ENCODE measurements at places on chromosomes 16 and 17.
A peak's percentile ranks its signal among the peaks of the same experiment; 100 is the strongest.

GRCh38 chr16:88558457-88559442 lies 11.5 kb upstream of the ZC3H18 start:
- H3K4me3 ChIP-seq: no peak overlapping the region
- H3K36me3 ChIP-seq: no peaks in the 10 kb centered on the region
- no peak for DNase-seq
- no peaks in the 10 kb centered on the region for H3K4me1 ChIP-seq

- H3K4me1 ChIP-seq: no peaks in the 10 kb centered on the region
- H3K36me3 ChIP-seq: no peaks in the 10 kb centered on the region
- peak; percentile 27 for DNase-seq
- H3K27ac ChIP-seq: no peak overlapping the region
These were observed 55.2 kb downstream of the ARSG start for GRCh38 chr17:68346448-68346847.

- no peaks in the 10 kb centered on the region for H3K27me3 ChIP-seq
- no peaks in the 10 kb centered on the region for H3K4me1 ChIP-seq
- H3K36me3 ChIP-seq: no peaks in the 10 kb centered on the region
- H3K4me3 ChIP-seq: peak within 1 kb of the TSS; percentile 57
- peak; percentile 39 for DNase-seq
These were observed at the start of gene PLCG2 for GRCh38 chr16:81778861-81779535. Gene PLCG2, plus strand, starts transcription at chr16:81779291. Its CDS starts 6,699 bp downstream, at chr16:81785990.

- peaks cover 22% of the 10 kb centered on the region for H3K36me3 ChIP-seq
- peak; percentile 31 for DNase-seq
- no peaks in the 10 kb centered on the region for H3K4me1 ChIP-seq
- no peak overlapping the region for H3K4me3 ChIP-seq
- H3K27me3 ChIP-seq: no peaks in the 10 kb centered on the region
These were observed 6.5 kb downstream of the FNDC8 start for GRCh38 chr17:35127751-35128514.

DNA sequence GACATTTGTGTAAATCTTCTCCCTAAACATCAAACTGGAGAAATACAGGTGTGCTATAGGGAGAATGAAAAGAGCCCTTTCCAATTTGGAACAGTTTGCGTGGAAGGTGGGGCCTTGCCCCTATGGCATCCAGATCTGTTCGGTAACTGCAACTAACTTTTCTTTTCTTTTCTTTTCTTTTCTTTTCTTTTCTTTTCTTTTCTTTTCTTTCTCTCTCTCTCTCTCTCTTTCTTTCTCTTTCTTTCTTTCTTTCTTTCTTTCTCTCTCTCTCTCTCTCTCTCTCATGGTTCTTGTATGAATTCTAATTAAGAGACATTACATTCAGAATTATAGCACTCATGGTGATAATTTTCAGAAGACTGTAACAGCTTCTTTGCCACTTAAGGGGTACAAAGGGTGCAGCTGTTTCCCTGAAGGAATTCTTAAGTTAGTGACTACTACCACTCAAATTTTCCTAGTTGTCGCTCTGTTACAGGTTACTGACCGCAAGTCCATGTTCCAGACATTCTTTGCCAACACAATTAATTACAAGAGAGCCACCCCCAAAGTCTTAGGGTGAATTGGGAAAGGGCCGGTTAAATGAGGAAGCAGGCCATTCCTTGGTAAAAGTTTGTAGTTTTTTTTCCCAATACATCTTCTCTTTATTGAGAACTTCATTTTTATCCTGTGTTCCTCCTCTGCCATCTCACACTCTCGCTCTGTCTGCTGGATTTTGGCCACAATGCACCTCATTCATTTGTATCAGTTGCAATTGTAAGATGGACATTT lies 69.8 kb downstream of the KSR1 start:
- H3K4me3 ChIP-seq: no peak overlapping the region
- no peak for DNase-seq
- no peaks in the 10 kb centered on the region for H3K36me3 ChIP-seq
- peaks cover 41% of the 10 kb centered on the region for H3K4me1 ChIP-seq

- no peaks in the 10 kb centered on the region for H3K27me3 ChIP-seq
- H3K4me1 ChIP-seq: peaks cover 3% of the 10 kb centered on the region
- H3K27ac ChIP-seq: peak overlapping the region; percentile 51
- no peak overlapping the region for H3K4me3 ChIP-seq
- DNase-seq: no peak
- H3K36me3 ChIP-seq: peaks cover 96% of the 10 kb centered on the region
These were observed 16.1 kb downstream of the G6PC3 start for GRCh38 chr17:44086364-44087311.

Data from tibial artery (tissue), 4 donors.